ENCODE measurements at places on chromosomes 1 and 21.
A peak's percentile ranks its signal among the peaks of the same experiment; 100 is the strongest.

- no peak for DNase-seq
Observed at GRCh38 chr1:235939480-235939775, 72.7 kb upstream of the LYST start.

DNA sequence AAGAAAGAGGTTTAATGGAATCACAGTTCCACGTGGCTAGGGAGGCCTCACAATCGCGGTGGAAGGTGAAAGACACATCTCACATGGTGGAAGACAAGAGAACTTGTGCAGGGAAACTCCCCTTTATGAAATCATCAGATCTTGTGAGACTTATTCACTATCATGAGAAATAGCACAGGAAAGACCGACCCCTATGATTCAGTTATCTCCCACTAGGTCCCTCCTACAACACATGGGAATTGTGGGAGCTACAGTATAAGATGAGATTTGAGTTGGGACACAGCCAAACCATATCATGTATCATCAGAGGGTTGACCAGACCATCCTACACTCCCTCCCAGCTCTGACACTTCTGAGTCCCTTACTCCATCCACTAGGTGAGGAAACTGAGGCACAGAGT is 143.9 kb upstream of the KLHDC7A start:
- no peak for DNase-seq

DNA sequence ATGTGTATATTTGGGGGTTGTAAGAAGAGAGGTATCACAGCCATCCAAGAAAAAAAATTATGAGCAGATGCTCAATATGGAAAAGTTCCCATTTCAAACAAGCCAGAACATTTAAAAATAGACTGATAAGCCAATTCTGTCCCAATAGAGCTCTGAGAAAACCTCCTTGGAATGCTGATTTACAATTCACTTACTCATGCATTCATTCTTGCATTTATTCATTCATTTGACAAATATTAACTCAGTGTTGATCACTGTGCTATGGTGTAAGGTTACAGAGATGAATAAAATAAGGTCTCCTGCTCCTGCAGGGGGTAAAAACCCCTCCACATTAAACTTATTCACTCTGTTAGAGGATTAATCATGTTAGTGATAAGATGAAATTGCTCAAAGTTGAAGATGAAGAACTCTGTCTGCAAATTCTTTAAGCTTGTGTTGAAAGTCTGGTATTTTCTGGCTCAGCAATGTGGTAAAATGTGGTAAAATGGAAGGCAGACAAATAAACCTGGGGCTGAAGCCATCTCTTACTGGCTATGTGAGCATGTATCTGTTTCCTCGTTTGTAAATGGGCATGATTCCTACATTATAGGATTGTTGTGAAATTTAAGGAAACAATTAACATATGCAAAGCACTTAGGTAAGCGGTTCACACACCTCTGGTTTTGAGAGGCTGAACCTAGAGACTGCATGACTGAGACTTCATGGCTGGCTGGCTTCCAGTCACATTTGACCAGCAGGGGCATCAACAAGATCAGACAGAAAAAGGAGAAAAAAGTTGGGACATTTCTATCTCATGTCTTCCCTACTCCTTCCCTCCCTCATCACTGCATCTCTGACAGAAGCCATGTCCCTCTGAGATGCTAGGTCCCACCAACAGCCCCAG is 45.0 kb upstream of the DAB1 start:
- no peak for DNase-seq

- DNase-seq = no peak
Observed at GRCh38 chr1:165069829-165070228, 286.7 kb downstream of the LMX1A start.

DNA sequence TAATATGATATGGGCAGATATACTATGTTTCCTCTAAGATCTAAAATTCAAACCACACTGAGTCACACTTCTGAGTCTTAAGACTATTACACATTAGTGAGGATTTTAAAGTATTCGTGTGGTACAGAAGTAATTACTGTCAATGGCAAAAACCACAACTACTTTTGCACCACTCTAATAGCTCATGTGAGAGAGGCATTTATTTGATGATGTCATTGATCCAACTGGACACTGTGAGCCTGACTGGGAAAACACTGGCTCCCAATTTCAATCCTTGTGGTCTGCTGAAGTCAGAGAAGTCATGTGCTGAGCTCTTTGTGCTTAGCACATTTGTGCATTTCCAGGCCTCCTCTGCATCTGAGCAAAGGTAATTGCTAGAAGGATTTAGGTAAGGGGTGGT is 377.8 kb downstream of the USH2A start:
- DNase-seq = no peak

DNA sequence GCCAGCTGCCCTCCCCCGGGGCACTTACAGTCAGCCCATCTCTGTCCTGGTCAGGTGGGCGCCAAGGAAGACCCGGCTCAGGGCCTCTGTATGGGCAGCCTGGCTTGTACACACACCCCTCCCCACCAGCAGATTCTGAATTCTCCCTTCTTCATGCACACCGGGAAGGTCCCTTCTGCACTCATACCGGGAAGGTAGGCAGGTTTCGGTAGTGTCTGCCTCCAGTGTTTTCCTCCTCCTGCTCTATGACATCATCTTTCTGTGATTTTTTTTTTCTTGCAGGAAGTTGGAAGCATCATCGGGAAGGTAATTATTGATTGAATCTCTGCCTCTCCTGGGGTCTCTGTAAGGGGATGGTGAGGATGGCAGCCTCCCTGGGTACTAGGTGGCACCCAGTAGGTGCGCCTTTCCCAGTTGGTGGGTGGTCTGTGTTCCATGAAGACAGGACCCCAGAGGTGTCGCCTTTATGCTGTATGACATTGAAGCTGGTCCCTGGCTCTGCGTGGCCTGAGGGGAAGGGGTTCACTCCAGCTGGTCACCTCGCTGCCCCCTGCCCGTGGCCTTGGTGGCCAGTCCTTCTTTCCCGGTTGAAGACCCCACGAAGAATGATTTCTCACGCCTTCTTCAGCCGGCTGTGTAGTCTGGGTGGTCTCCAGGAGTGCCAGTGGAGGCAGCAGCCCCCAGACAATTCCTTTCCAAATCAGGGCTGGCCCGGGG is 82.1 kb upstream of the COL6A1 start:
- DNase-seq = no peak

- DNase-seq = no peak
Observed at GRCh38 chr1:180188091-180188506, 33.4 kb downstream of the QSOX1 start.

DNA sequence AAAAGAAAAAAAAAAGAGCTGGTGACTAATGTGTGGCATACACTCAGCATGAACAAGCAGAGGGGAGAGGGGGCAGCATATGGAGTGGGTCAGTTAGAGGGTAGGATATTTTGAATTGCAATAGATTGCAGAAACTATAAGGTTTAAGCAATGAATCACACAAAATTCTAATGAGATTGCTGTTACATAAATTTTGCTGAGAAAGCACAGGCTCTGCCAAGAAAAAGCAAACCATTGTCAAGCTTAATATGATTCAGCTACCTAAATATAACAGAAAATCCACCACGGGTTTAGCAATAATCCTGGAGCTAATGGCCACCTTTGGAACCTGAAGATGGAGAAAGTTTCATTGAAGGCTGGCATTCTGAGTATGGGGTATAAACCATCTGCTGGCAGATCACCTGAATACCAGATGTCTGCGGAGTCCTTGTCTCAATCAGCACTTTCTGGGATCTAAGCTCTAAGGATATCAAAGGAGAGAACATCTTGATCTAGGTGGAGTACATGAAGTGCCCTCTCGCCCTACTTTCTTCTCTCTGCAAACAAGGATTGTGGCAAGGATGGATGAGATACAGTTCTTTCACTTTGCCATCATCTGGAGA is 30.3 kb upstream of the ANGPTL7 start:
- peak; percentile 38 for DNase-seq

DNA sequence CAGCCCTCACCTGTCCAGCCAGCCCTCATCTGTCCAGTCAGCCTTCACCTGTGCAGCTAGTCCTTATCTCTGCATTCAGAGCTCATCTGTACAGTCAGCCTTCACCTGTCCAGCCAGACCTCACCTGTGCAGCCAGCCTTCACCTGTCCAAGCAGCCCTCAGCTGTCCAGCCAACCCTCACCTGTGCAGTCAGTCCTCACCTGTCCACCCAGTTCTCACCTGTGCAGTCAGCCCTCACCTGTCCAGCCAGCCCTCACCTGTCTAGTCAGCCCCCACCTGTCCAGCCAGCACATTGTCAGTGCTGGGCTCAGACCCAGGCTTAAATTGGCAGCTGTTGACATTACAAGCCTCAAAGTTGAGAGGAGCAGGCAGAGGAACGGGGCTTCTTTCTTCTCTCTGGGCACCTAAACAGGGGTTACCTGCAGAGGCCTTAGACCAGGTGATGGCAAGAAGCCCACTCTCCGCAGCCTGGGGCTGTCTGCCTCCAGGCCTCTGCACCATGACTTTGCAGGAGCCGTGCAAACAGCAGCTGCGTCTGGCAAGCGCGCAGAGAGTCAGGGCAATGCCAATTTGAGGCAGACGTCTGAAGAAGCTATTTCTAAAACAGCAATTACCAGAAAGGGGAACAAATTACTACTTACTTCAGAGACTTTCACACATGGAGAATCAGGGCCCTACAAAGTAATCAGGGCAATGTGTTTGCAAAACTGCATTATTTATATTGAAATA is 506.1 kb downstream of the NPHP4 start:
- DNase-seq = peak; percentile 3

- no peak for DNase-seq
Observed at GRCh38 chr21:45054227-45054926, 20.0 kb upstream of the ADARB1 start.

DNA sequence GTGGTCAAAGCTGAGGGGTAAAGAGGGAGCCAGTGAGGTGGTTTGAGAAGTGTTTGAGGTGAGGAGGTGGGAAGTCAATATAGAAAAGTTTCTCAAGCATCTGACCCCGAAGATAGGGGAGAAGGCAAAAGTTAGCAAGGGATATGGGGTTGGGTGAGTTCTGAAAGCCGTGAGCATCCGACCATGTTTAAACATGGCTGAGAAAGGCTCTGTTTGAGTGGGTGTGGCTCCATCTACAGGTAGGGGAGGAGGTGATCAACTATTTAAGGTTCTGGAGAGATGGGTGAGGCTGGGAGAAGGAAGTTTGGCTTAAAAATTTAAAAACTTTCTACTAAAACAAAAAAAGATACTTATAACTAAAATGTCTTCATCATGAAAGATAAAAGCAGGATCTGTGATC is 273.8 kb downstream of the KCNJ6 start:
- no peak for DNase-seq

GRCh38 chr1:12099610-12100009 is 36.5 kb downstream of the TNFRSF8 start:
- no peak for DNase-seq

DNA sequence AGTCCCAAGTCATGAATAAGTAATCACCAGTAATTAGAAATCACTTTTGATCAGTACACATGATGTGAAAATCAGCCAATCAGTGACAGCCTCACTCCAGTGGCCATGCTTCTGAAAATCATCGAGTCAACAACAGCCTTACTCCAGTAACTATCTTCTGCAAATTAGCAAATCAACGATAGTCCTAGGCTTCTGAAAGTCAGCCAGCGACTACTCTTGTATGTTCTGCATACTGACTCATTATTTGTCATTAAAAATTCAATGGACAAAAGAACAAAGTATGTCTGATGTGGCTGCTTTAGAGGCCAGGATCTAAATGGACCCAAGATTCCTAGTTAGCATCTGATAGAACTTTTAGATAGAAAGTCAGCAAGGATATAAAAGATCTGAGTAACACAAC is 102.5 kb downstream of the GPR52 start:
- DNase-seq = no peak

All from MV-4-11 (cell line).